Urinary bladder (tissue), 4 donors: ENCODE measurements at places on chromosomes 3 and 15. TPM values are rescaled to one million over a fixed set of nuclear protein-coding genes. Genes with fewer than 3 reads are reported as not detected.

The CCDC54 gene
- not detected for total RNA-seq

The FHIT gene
- total RNA-seq = 7.4 TPM

DNA sequence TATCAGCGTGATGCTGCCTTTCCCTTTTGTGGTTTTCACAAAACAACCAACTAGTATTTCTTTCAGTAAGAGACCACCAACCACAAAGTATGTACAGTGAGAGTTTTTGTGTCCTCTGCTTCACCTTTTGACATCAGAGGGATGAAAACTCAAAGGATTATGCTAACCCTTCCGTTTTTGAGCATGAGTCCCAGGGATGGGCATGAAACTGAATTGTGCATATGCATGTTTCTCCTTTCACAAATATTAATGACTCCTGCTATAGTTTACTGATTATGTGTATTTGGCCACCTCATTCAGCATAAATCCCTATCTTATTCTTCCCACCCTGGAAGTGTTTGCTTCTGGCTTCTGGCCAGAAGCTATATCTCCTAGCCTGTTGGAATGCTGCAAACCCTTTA, 59.2 kb downstream of the RSRC1 start:
- no peak for DNase-seq

DNA sequence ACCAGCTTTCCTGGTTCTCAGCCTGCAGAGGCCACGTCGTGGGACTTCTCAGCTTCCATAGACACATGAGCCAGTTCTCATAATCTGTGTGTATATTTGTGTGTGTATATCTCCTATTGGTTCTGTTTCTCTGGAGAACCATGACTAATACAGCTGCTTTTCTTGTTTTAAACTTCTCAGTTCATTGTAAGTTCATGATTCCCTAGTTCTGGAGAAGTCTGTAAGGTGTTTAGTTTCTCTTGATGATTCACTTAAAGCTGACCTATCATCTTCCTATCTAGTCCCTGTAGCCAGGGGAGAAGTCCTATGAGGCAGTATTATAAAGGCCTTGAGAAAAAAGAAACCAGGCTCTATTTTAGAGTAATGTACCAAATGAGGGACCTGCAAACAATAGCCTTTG, 147.7 kb downstream of the RYR3 start:
- no peak for DNase-seq

DNA sequence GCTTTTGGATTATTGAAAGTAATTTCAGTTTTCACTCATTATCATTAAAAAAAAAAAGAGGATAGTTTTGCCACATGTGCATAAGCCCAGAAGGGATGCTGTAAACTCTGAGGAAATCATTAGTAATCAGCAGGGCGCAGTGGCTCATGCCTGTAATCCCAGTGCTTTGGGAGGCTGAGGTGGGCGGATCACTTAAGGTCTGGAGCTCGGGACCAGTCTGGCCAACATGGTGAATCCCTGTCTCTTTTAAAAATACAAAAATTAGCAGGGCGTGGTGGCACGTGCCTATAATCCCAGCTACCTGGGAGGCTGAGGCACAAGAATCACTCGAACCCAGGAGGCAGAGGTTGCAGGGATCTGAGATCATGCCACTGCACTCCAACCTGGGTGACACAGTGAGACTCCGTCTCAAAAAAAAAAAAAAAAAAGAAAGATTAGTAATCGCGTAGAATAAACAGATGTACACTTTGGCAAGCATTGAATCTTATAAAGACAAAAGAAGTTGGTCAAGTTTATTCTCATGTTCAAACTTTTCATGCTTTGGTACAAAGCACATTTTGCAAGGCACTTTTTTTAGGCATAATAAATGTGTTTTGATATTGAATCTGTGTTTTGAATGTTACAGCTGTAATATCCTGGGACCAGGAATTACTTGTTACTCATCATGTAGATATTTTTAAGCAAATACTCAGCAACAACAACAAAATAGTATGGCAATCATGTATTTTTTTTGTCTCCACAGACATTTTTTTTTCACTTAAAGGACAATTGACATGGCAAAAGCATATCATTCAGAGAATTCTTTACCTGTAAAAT, 93.2 kb upstream of the AGTR1 start:
- DNase-seq = no peak

The ADGRG7 gene
- total RNA-seq = 0.11 TPM

The BSN gene
- total RNA-seq = 0.48 TPM

DNA sequence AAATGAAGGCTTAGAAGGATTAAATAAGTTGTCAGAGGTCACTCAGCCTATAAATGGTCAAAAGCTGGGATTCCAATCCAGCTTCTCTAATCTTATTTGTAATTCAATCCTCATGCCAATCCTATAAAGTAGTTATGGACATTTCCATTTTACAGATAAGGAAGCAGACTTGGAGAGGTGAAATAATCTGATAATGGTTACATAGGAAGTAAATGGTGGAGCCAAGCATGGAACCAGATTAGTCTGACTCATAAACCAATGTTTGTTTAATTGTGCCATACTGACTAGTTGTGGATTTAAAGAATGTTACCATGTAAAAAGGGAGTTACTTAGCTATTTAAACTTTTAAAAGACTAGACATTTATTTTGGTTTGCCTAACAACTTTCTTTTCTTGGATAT, 59.7 kb downstream of the KCNAB1 start:
- no peak for DNase-seq

- no peak for DNase-seq
Measured at GRCh38 chr15:48475600-48476395, 144.6 kb downstream of the DUT start.

The GOLGA8J gene
- not detected for total RNA-seq

- no peak for DNase-seq
Measured at GRCh38 chr3:47961036-47961435, 55.2 kb downstream of the MAP4 start.

GRCh38 chr3:27119639-27120038, 249.5 kb downstream of the NEK10 start:
- DNase-seq = no peak

- DNase-seq = no peak
Measured at GRCh38 chr3:175511219-175511785, 652.2 kb downstream of the NAALADL2 start.

The CCR3 gene
- total RNA-seq = not detected

The GOLGA8K gene
- total RNA-seq = 0.53 TPM

- DNase-seq = peak; percentile 33
Measured at GRCh38 chr3:23865595-23866396, 51.0 kb downstream of the NKIRAS1 start.

DNA sequence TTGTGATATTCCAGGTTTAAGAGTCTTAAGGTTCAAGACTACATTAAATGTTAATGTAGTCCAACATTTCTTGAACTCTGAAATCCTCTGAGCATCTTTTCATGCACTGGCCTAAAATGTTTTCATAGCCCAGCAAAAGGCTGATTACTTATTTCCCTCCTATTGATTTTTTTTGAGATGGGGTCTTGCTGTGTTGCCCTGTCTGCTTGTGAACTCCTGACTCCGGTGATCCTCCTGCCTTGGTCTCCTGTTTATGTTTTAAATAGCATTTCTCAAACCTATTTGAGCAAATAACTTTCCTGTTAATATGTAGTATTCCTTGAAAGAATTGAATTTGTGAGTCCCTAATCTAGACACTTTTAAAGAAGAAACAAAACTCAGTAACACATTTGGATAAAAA, 133.5 kb downstream of the IGF1R start:
- DNase-seq = no peak

DNA sequence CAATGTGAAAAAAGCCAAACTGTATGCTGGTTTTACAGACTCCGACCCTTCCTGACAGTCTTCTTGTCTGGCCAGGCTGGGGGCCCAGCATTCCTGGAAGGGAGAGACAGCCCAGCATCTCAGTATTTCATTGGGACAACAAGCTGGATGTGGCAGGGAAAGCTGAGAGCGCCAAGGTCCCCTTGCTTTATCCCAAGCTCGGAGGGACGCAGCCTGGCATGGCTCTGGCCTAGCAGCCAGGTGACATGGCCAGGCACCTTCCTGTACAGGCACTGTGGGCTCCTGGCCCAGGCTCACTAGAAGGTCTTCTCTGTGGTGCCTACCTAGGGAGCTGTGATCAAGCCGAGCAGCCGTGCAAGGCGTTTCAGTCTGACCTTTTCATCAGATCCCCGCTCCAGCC, 33.0 kb downstream of the UMPS start:
- DNase-seq = no peak

The TSEN2 gene
- 35.2 TPM for total RNA-seq

The MAP1A gene
- 14.3 TPM for total RNA-seq

GRCh38 chr3:185153861-185154629, 1.2 kb upstream of the C3orf70 start:
- no peak for DNase-seq

DNA sequence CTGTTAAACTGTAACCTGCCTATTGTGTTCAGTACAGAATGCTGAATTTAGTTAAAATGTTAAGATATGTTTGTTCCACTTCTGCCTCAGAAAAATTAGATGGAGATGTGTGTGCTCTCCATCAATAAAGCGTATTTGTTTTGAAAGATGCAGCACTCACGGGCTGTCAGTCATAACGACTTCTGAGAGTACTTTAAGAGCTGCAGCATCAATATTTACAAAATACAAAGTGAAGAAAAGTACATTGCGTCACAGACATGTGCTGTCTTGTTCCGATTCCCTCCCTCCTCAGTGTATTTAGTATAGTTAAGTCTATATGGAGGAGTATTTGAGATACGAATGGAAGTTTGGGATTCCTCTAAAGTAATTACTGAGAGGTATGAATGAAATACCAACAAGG, 166.6 kb downstream of the BBX start:
- DNase-seq = peak; percentile 49

- no peak for DNase-seq
Measured at GRCh38 chr3:171064461-171064860, 37.9 kb upstream of the SLC2A2 start.

DNA sequence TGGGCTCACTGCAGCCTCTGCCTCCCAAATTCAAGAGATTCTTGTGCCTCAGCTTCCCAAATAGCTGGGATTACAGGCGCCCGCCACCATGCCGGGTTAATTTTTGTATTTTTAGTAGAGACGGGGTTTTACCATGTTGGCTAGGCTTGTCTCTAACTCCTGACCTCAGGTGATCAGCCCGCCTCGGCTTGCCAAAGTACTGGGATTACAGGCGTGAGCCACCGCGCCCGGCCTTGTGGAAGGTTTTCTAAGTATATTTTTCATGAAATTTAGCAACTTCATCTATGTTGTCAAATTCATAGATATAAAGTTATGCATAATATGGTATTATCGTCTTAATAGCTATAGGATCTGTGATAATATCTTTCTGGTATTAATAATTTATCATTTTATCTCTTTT, 275.6 kb upstream of the GRM7 start:
- no peak for DNase-seq

GRCh38 chr15:82186719-82187406, 75.7 kb downstream of the EFL1 start:
- DNase-seq = no peak

DNA sequence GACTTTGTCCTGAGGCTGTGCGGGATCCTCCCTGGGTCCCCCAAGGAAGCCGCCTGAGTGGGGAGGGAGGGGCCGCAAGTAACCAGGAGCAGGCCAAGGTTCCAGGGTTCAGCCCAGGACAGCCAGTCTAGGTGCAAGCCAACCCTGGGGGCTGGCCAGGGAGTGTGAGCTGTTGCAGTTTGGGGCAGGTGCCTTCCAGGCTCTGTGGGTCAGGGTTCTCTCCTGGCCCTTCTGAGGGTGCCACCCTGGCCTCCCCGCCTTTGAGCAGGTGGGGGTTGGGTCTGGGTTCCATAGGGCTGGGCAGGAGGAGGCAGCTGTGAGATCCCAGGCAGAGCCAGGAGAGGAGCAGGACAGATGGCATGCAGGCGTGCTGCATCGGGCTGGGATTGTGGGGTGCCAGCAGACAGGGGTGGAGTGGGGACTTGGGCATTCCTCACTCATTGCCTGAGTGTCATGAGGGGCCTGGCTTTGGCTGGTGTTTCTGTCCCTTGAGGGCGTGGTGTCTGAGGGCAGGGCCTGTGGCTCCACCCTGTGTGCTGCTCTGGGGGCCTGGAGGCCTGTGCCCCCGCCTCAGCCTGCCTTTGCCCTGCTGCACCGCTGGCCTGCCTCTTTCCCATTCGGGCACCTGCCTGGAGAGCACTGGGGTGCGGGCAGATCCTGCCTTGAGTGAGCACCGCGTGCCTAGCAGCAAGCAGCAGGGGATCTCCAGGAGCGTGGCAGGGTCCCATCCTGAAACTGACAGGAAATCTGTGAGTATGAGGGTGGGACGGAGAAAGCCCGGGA, 18.4 kb downstream of the KLF13 start:
- DNase-seq = no peak

The ALDH1L1 gene
- total RNA-seq = 11.5 TPM

DNA sequence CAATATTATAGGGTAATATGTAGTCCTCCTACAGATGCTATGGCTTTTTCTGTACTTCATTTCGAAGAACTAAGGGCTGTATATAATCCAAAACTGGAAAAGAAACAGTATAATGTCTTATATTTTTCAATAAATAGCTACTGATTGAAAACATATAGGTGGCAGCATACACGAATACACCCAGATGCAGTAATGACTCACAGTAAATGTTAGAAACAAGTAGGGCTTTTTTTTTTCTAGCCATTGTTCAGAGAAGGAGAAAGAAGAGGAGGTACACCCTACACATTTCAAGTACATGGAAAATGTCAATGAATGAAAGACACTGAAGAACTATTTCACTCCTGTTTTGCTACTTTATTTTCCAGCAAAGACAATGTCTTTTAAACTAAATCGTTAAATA, 9.4 kb downstream of the DAZL start:
- no peak for DNase-seq

DNA sequence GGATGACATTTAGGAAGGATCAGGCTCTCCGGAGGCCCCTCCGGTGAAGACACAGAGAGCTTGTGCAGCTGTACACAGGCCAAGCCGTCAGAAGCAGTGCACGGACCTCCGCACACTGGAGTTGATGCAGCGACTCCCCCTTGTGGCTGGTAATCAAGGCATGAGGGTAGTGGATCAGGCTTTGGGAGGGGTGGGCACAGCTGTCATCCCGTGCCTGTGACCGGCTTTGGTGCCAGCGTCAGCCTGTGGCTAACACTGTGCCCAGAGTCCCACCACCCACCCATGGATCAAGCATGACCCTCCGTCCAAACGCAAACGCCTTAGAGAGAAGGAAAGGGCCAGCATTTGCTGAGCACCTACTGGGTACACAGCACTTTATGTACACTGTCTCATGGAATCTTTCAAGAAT, 8.2 kb upstream of the GRIP2 start:
- DNase-seq = peak; percentile 56

The FXR1 gene
- 211 TPM for total RNA-seq

GRCh38 chr15:58732625-58733363, 16.7 kb downstream of the ADAM10 start:
- DNase-seq = no peak

- DNase-seq = no peak
Measured at GRCh38 chr3:133540896-133541674, 32.4 kb upstream of the CDV3 start.

GRCh38 chr15:75590239-75590638, 11.1 kb upstream of the PTPN9 start:
- no peak for DNase-seq

The TCF12 gene
- total RNA-seq = 241 TPM
